Stimulated activated CD4-positive, alpha-beta T cell treated with anti-CD3 and anti-CD28 coated beads, TNF-alpha, amount 100 ng/mL, for 1 hour (primary cell): ENCODE measurements at places on chromosomes 3 and 15.

DNA sequence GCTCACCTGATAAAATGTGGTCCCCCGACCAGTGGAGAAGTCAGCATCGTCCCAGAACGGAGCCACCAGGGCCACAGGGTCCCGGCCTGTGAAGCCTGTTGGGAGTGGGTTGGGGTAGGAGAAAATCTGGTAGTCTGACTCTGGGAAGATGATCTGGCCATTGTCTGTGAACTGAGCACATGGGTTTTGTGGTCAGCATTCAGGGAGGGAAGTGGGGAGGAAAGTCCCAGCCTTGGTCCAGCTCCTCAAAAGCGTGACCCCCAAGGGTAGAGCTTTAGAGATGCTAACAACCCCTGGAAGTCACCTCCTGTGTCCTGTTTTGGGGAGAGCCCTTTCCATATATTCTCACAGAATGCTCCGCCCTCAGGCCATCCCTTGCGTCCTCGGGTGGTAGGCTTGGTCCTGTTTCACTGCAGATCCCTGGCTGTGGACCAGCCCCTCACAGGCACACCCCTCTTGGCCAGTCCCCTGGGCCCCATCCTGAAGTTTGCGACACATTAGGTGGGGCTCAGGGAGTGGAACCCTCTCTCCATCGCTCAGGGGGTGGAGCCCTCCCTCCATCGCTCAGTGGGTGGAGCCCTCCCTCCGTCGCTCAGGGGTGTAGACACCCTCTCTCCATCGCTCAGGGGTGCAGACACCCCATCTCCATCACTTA, 40.0 kb downstream of the MUC4 start:
- no peak for DNase-seq

GRCh38 chr15:66720206-66721010, 18.4 kb downstream of the SMAD6 start:
- no peak for DNase-seq

DNA sequence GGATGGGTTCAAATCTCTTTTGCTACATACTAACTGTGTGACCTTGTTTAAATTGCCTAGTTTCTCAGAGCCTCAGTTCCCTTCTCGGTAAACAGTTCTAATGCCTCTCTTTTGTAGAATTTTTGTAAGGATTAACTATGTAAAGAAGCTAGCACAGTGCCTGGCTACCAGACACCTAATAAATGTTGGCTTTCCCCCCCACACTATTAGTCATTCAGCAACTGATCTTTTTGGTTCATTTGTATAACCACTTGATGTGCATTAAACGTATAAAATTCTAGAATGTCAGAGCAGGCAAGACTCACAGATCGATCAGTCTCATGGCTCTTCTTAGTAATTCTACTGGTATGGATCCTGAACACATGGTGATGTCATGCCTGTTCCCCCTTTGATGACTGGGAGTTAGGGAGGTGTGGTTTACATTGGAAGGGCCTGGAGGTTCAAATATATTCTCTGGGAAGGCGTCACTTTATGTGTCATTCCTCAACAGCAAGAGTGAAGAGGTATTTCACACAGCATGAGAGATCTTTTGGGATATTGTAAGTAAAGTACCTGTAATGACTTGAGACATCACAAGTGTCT, 6.5 kb downstream of the TAGLN3 start:
- no peak for DNase-seq

DNA sequence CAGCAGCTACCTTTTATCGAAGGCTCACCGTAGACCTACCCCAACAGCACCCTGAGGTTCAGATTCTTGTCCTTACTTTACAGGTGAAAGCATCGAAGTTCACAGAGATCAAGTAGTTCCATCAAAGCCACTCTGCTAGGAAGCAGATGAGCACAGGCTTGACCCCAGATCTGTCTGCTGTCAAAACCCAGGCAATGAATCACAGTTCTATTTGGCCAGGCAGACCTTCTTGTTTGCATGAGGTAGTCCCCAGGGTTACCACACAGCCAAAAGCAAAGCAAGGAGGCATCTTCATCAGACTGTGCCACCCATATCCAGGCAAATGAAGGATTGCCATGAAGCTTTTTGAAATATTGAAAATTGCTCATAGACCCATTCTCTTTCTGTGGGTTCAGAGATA, 33.0 kb downstream of the HES1 start:
- DNase-seq: no peak

GRCh38 chr3:19029837-19030521, 118.3 kb upstream of the KCNH8 start:
- no peak for DNase-seq

DNA sequence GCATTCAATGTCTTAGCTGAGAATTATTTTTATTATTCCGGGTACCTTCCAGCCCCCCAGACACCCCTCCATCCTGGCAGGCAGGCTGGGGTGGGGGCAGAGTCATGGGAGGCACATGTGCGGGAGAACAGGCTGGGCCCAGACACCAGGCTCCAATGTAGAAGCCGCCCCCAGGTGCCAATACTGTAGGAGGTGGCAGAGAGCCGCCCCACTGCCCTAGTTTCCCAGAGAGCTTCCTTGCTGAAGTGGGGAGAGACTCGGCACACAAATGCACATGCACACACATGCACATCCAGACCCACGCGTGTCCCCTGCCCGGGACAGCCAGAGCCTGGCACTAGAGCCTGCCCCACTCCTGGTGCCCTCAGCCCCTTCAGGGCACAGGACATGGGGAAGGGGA, 98.4 kb upstream of the LINGO1 start:
- no peak for DNase-seq

GRCh38 chr3:31705736-31706135, 173.0 kb downstream of the STT3B start:
- no peak for DNase-seq

DNA sequence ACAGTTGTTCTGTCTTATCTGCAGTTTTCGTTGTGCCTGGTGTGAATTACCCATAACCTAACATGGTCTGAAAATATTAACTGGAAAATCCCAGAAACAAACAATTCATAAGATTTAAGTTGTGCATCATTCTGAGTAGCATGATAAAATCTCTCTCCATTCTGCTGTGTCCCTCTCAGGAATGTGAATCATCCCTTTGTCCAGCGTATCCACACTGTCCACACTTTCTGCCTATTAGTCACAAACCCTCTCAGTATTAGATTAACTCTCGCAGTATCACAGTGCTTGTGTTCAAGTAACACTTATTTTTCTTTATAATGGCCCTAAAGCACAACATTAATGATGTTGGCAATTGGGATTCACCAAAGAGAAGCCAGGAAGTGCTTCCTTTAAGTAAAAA, 203.2 kb downstream of the CGGBP1 start:
- no peak for DNase-seq

GRCh38 chr3:73192036-73192738, 130.7 kb downstream of the EBLN2 start:
- DNase-seq: no peak

- no peak for DNase-seq
Observed at GRCh38 chr3:45667569-45667934, 21.6 kb upstream of the SACM1L start.

DNA sequence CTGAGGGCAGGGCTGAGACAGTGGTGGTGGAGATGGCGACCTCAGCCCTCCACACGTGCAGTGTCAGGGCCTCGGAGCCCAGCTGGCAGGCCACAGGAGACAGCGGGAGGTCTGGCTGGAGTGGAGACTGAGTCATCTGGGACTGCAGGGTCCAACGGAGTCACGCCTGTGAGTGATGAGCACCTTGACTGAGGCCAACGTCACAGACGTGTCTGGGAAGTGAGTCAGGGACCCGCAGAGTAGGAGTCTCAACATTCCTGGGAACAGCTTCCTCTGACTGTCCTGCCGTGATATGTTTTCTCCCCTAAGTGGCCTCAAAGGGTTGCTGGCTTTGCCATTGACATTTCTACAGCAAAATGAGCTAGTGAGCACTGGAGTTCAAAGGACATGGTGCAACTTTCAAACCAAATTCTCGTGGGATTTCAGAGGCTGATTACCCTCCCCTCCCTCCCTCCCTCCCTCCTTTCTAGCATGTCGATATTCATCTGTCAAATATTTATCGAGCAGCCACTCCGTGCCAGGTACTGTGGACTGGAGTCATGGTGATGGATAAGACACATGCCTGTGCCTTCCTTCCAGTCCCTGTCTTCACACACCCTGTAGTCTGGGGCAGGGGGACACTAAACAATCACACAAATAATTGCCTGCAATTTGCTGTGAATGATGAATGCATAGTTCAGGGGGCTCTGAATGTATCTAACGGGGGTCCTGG, 53.3 kb upstream of the AMOTL2 start:
- no peak for DNase-seq

DNA sequence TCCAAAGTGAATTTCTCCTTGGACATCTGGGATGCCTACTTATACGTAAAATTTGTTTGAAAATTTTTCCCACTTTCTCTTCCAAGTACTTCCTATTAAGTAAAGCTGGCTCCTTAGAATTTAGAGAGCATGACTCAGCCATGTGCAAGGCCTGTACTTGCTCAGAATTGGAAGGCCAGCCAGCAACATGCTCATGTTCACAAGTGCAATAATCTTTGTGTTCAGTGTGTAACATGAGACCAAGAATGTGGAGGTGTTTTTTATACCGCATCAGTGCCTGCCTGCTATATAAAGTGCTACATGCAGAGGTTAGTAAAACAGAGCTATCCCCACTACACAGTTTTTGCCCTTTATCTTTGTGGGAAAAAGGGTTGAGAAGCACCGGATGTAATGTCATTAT, 151.9 kb upstream of the FEZF2 start:
- DNase-seq: no peak

GRCh38 chr15:73704869-73705645, 20.9 kb downstream of the CD276 start:
- DNase-seq: peak; percentile 27

DNA sequence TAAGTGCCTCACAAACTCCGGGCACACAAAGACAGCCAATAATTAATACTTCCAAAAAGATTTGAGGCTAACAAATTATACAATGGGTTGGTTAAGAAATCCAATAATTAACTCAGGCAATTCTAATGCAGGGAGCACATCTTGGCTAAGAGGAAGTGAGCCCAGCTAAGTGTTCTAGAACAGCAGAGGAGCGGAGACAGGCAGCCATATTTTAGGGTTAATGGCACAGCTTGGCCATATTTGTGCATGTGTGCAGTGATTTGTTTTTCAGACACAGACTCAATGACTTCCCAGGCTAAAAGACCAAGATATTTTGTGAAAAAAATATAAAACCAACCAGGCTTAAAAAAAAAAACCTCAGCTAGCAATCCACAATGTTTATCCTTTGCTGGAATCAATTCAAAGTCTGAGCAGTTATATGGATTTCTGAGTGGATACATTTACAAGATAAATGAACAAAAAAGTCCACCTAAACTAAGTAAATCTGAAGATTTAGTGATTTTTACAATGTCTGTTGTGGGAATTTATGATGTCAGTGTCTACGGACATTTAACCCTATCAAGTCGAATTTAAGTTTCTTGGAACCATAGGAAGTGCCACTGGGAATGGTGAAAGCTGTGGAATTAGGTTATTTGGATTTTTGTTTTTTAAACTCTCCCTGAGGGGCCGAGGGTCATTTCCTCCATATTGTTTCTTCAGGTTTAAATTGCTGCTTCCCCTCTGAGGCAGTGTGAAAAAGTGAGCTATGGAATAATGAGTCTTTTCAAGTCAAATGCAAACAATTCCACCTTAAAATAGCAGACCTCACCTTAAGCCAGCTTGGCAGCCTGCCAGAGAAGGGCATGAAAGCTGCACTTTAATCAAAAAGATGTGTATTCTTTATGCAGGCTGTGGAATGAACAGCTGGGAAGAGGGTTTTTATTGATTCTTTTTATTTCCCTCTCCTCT, 413.7 kb upstream of the TBL1XR1 start:
- no peak for DNase-seq

DNA sequence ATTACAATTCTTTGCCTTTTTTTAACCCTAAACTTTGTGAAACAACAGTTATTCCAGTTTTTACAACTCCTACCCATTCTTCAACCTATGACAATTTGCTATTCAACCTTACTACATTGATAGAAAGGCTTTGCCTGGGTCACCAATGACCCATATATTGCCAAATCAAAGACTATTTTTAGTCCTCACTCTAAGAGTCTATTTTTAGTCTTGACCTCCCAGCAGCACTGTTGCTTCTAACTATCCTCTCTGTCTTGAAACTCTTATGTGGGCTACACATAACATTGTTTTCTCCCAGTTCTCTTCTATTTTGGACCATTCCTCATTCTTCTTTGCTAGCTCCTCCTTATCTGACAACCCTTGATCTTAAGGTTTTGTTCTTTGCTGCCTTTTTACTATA, 71.4 kb downstream of the C3orf80 start:
- DNase-seq: no peak

- no peak for DNase-seq
Observed at GRCh38 chr15:70242951-70243685, 145.4 kb upstream of the TLE3 start.

DNA sequence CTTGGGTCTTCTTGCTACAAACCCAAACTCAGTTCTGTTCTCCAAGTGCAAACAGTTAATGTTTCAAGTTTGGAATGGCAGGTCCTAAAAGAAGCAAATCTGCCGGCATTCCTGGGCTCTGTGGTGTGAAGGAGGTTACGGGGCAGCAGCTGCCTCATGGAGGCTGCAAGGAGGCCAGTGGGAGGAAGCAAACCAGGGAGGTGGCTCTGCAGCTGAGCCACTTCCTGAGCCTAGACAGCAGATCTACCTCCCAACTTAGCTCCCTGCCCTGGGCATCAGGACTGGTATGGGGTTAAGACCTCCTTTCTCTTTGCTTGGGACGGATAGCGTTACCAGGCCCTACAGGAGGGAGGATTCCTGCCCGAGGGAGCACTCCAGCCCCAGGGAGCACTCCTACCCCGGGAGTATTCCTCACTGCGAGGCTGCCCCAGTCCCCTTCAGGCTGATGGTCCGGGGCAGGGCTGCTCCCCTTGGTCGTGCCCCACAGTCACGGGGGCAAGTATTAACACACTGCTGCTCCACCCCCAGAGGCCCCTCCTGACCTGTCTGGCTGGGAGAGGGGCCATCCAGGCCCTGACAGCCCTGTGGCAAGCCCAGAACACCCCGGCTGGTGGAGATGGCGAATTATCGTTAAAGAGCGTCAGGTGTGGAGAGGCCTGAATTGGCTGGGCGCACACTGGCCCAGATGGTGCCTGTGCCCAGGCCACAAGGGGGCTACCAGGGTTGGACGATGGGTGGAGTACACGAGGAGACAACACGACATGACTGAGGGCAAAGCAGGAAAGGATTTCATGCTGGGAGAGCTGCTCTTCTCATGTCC, 129.9 kb downstream of the ATP10A start:
- DNase-seq: no peak

DNA sequence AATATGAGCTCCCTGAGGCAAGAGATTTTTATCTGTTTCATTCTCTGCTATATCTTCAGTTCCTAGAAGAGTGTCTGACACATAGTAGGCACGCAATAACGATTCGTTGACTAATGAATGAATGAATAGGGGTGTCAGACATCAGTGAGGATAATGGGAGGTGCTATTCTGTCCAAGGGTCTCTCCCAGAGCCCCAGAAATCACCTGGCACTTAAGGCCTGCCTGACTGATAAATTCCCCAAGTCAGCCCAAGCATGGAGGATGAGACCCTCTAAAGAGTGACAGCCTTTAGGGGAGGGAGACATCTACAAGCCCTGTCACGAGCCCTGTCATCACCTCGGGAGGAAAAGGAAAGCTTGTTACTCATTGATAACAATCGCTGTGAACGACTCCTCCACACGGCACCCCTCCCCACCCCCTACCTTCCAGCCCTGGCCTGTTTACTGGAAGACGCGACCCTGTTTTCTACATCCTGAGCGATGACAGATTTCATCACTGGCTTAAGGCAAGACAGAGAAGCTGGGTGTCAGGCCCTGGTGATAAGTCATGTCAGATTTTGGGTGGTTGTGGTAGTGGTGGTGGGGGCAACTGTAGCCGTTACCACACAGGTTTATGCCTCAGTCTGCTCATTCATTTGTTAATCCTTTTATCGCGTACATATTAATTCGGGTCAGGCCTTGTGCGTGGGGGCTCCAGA, 23.1 kb downstream of the BHLHE40 start:
- DNase-seq: no peak

GRCh38 chr3:185645596-185646381, 59.7 kb downstream of the SENP2 start:
- no peak for DNase-seq
